Iris pigment epithelial cell (primary cell): ENCODE measurements at places on chromosomes 12 and 14.

GRCh38 chr14:57981817-57982560 is 116.1 kb upstream of the SLC35F4 start:
- DNase-seq, result no peak

DNA sequence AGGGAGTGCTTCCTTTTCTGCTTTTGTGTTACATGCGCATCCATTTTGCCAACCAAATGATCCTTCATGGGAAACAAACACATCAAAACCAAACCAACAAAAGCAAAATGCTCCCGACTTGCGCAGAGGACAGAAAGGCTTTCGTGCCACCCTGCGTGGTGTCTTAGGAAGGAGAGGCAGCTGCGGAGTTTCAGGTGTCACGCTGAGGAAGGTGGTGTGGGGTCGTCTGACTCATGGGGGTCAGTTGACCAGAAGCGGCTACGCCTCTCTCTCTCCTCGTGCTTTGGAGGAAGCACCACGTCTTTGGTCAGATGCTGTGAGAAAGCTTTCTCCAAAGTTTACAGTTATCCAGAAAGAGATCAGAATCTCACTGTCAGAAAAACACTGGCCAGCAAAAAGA is 7.9 kb downstream of the EMP1 start:
- peak; percentile 86 for DNase-seq

- DNase-seq, result peak; percentile 57
Observed at GRCh38 chr12:23204933-23205778, 580.2 kb downstream of the ETNK1 start.

- no peak for DNase-seq
Observed at GRCh38 chr12:123886931-123887582, 85.6 kb downstream of the CCDC92 start.

GRCh38 chr12:123743002-123743401 is 19.1 kb upstream of the DNAH10 start:
- DNase-seq, result no peak

DNA sequence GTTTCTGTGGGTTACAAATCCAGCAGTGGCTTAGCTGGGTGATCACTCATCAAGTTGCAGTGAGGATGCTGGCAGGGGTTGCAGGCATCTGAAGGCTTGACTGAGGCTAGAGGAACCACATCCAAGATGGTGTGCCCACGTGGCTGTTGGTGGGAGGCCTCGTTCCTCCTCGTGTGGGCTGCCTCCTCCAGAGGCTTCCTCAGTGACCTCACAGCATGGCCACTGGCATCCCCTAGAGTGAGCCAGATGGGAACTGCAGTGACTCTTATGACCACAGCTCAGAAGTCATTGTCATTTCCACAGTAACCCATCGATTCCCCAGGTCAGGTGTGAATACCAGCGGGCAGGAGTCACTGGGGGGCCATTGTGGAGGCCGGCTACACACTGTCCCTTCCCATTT is 17.8 kb downstream of the AACS start:
- DNase-seq, result no peak

DNA sequence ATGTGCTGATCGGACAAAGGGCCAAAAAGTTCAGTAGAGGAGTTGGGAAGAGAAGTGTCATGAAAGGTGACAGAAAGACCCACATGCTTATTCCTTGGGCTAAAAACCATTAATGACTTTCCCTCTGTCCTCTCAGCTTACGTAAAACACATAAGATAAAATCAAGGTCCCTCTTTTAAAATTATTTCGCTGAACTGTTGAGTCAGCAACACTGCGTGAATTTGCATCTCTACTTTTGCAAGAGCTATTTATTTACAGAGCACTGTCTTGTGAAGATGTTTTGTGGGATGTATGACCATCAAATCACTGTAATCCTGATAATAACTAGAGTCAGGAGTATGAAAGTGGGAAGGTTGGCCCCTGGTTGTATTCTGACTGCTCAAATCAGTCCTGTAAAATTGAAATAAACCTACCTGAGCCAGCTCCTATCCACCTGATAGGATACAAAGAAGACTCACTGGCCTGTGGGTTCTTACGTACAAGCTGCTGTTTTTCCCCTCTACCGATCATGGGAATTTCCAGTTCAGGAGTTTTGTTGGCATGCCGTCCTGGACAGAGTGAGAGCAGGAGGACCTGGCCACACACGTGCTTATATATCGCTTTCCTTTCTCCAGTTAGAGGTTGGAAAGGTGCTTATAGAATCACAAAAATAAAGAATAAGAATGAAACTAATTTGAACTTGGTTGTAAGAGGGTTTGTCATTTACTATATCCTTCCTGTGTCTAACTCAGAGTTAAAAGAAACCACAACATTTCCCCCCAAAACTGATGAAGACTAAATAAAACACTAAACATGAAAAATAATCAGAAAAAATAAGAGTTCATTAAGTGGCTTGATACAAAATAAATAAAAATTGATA is 42.9 kb downstream of the IFNG-AS1 start:
- no peak for DNase-seq

DNA sequence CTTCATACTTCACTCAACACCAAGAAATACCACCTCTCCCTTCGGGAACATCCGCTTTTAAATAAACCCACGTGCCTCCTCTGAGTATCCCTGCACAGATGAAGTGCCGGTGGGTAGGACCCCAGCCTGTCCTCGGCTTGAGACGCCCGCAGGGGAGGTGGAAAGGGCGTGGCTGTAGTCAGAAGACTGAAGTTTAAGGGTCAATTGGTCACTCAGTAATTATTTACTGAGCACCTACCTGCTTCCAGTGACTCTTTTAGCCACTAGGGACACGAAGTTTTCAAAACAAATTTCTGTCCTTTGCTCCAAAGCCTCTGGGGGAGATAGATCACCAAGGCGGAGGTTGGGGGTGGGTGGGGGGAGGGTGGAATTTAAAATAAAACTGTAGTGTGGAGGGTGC is 309.4 kb downstream of the VRK1 start:
- DNase-seq, result no peak

DNA sequence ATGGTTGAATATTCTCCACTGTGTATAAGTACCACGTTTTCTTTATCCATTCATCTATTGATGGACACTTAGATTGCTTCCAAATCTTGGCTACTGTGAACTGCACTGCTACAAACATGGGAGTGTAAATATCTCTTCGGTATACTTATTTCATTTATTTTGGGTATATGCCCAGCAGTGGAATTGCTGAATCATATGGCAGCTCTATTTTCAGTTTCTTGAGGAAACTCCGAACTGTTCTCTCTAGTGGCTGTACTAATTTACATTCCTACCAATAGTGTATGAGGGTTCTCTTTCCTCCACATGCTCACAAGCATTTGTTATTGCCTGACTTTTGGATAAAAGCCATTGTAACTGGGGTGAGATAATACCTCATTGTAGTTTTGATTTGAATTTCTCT is 623.1 kb upstream of the LRFN5 start:
- peak; percentile 9 for DNase-seq

DNA sequence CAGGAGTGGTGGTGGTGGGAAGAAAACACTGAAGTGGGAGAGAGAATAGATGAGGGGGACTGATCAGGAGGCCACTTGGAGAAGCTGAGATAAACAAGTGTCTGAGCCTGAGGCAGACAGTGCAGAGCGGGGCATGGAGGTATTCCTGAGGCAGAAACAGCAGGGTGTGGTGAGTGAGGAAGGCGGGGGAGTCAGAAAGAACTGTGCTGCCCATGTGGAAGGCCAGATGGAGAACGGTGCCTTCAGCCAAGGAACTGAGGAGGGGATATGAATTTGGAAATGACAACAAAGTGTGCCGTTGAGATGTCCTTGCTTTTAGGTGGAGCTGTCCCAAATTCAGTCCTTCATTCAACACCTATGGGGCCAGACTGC is 13.7 kb downstream of the APPL2 start:
- no peak for DNase-seq

- no peak for DNase-seq
Observed at GRCh38 chr12:67742461-67742860, 93.9 kb downstream of the DYRK2 start.

- DNase-seq, result no peak
Observed at GRCh38 chr14:44297437-44297836, 209.6 kb downstream of the FSCB start.

- DNase-seq, result no peak
Observed at GRCh38 chr12:6463858-6464257, 6.6 kb downstream of the VAMP1 start.

GRCh38 chr14:23559010-23559925 is 3.2 kb downstream of the THTPA start:
- peak; percentile 63 for DNase-seq

GRCh38 chr14:93923626-93924025 is 3.5 kb upstream of the FAM181A start:
- no peak for DNase-seq

GRCh38 chr14:80867091-80867490 is 74.4 kb downstream of the CEP128 start:
- no peak for DNase-seq

DNA sequence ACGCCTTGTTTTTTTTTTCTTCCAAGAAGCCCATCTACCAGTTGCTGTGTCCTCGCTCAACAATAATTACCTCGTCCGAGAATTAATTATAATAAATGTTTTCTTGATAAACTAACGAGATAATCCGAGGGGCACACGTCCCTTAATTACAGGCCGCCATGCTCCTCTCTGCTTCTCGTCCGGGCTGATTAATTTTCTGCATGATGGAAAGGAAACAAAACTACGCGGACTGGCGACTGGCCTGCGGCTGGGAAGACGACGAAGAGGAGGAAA is 2.2 kb downstream of the OTX2 start:
- no peak for DNase-seq

- DNase-seq, result peak; percentile 70
Observed at GRCh38 chr12:16347391-16348298, at the start of gene MGST1. Gene MGST1, plus strand, starts transcription at chr12:16347645. Its CDS starts 6,608 bp downstream, at chr12:16354253.

- no peak for DNase-seq
Observed at GRCh38 chr12:64790166-64790565, 31.0 kb upstream of the GNS start.

DNA sequence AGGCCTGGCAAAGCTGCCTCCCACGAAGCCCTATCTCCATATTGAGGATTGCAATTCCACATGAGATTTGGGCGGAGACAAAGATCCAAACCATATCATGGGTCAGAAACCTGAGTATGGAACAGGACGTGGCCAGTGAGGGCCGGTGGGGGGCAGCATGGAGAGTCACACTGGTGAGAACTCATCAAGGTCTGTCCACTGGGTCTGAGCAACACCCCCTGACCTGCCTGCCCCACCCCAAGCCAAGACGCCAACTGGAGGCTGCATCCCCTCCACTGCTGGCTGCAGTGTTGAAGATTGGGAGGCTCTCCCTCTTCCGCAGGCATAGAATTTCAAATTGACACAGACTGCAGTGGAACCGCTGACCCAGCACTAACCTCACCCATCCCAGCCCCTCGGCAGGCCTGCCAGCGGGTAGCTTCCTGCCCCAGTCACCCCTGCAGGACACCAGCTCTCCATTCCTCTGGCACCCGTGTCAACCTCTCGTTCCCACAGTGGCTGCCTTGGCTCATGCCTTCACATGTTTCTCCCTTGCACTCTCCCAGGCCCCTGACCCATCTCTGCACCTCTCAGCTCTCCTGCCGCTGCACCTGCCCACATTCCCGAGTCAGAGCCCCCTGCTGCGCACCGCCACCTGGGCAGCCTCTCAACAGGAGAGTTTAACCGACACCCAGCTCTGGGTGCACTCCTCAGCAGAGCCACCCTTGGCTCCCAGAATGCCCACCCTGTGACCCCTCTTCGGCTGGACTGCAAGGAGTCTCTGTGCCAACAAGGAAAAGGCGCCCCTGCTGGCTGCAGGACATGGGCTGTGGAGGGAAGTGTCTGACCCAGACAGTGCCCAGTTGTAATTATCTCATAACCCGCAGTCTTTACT is 45.2 kb upstream of the PPP2R5C start:
- DNase-seq, result no peak

DNA sequence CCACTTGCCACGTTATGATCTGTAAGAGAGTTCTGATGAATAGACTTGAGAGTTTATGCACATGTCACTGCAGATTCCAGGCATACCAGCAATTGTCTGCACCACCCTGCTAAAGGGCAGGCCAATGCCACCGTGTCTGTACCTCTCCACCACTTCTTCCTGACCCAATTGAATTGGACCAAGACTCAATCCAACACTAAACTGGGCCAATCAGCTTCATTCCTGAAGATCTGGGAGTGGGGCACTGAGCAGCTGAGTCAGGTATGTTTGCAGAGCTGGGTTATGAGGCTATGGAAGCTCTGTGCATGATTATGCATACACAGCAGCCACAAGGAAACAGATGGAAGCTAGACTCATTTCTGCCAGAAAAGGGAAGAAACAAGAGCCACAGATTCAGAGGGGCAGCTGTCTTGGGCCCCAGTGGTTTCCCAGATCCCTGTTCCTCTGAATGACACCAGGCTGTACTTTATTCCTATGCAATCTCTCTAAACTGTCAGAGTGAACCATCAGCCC is 28.0 kb downstream of the DAO start:
- peak; percentile 10 for DNase-seq

DNA sequence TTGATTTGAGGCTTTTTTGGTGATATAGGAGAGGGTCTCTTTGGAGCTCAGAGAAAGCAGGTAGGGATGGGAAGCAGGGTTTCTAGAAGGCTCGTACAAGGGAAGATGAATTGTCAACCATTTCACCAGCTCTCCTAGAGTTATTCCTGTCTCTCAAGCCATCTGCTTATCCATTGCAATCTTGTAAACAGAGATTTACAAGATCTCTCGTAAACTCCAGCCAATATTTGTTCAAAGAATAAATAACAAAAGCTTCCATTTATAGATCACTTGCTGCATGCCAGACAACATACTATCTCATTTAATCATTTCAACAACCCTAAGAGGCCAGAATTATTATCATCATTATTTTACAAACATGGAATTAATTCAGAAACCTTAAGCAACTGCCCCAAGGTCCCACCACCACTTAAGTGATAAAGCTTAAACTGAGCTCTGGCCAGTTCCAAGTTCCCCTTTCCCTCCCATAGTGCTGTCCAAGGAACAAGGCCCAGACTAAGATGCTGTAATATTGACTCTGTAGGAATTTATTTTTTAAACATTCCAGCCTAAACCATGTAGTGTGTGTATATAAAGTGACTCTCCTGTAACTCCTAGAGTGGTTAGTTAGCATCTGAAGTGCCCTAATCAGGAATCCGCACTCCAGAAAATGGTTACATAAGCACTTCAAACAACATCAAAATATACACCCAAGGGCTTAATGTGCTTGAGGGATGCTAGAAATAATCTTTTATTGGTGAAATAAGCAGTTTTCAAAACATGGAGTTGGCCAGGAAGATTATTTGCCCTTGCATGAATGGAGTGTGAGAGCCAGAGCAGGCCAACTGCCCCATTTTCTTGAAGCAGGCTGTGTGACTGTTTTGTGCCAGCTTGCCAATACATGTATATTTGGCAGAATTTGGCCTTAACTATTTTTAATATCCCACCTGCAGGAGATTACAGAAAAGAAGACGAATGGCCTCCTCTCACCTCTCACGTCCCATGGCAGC is 2.8 kb upstream of the PLEKHH1 start:
- no peak for DNase-seq

DNA sequence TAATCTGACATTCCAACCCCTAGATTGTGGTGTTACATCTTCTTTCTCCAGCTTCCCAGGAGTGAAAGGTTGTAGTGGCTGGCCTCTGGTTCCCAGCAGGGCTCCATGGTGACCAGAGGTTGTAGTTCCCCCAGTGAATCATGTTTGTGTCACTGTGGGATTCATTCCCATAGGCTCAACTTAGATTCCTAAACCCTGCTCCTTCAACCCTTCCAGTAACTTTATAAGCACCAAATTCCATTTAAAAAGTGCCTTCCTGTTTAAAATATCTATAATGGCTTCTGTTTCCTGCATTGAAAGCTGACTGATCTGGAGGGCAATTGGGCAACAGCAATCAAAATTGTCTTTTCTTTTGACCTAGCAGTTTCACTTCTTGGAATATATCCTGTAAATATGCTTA is 40.5 kb upstream of the TBC1D15 start:
- peak; percentile 12 for DNase-seq

GRCh38 chr12:121465921-121466793 is 66.2 kb downstream of the RNF34 start:
- peak; percentile 19 for DNase-seq
